Fibroblast of the aortic adventitia (primary cell): ENCODE measurements at places on chromosomes 5 and 9.

DNA sequence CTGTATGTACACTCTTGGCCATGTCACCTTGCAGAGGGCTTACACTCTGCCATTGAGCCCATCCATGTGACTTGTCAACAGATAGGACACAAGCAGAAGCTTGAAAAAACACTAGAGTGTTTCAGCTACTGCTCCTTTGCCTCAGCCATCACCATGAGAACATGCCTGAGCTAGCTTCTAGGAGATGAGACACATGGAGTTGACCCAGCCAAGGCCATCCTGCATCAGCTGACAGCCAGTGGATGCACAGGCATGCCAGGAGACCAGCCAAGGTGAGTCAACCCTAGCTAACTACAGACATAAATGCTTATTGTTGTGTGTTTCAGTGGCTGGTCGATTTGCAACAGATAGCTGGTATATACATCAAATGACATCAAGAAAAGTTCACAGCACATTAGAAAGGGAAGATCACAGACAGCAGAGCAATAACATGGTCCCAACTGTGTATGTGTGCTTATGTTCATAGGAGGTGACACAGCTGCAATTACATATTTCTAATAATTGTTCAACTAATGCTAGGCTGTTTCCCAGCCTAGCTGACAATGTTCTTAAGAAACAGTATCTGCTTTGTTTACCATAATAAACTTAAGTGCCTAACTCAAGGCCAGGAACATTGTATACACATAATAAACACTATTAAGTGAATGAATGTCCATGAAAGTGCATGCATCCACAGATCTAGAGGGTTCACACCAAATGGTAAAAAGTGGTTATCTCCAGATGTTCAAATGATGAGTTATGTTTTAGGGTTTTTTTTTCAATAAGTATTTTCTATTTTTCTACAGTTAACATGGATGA lies 105.7 kb downstream of the SPOCK1 start:
- DNase-seq, result peak; percentile 48

GRCh38 chr9:23754551-23754950 lies 71.5 kb downstream of the ELAVL2 start:
- DNase-seq, result no peak

DNA sequence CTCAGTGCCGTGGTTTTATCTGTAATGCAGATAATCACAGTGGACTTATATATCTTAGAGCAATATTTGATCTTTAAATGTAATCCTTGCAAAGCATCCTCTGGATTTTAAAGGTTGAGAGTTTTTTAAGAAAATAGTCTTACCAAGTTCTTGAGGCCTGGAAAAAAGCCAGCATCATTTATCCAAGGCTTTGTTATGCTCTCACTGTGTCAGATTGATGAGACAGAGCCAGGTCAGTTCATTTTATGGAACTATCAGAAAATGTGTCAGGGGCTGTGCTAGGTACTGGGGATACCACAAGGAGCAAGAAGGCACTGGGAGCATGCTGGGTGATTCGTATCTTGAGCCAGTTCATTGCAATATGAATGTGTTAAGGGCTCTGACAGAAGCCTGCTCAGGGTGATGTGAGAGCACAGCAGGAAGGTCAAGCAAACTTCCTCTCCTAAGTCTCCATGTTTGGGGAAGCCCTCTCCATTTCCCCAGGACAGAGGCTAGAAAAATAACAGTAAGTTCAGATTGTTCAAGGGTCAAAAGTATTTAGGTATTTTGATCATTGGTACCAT lies 19.7 kb downstream of the C7 start:
- DNase-seq, result peak; percentile 27

DNA sequence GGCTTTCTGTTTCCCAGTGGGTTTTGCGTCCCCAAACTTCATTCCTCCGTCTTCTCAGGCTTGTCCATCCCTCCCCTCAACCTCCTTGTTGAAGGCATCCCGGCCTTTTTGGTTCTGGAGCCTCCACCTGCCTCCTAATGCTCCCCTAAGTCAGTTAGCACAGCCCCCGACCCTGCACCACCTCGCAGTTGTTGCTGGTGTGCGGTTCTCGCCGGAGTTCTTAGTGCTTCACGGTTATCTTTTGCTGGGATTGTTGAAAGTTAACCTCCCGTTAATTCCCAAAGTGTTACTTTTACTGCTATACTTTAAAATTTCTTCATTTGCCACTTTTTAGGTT lies 447 bp downstream of the UBLCP1 start:
- no peak for DNase-seq

- no peak for DNase-seq
Measured at GRCh38 chr5:74616236-74617146, 24.0 kb downstream of the ENC1 start.

- peak; percentile 57 for DNase-seq
Measured at GRCh38 chr9:93682155-93682968, 106.0 kb downstream of the PHF2 start.

DNA sequence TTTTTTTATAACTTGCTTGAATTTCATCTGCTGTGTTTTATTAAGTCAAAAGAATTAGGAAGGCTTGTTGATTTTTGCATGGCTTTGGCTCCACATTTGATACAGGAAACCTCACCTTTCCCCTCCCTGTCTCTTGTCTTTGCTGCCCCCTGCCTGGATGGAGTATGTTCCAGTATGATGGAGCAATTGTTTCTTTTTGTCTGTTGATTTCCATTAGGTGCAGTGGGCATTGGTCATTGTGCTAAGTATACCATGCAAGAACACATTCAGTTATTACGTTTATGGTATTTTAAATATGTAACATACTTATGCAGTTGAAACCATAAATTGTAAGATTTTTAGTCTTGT lies 19.6 kb downstream of the TJP2 start:
- no peak for DNase-seq

GRCh38 chr5:69492391-69492922 lies at the start of gene OCLN:
Gene OCLN, plus strand, starts transcription at chr5:69492790. Its CDS starts 11,455 bp downstream, at chr5:69504245.
- DNase-seq, result no peak

DNA sequence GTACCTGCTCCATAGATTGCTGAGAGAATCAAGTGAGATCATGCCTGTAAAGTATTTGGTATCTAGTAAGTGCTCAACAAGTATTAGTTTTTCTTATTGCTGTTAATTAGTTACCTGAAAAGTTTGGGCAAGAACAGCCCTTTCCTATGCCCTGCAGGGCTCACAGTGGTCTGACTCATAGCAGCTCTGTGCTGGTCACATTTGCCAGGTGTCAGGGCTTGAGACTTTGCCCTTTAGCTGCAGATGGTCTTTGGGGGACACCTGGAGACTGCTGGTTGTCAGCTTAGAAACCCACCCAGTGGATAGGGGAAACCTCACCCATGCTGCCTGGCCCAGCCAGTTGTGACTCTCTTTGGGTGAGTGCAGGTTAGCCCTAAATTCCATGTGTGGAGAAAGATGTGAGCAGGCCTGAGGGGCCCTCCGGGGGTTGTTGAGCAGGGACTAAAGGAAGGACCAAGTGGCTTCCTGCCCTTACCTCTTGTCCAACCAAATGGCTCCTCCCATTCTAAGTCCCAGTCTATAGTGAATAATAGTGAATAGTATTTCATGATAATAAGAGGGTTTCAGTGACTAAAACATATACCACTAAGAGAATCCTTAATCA lies 9.0 kb downstream of the COL27A1 start:
- DNase-seq, result no peak

GRCh38 chr9:14365670-14366069 lies 51.7 kb upstream of the NFIB start:
- peak; percentile 93 for DNase-seq

DNA sequence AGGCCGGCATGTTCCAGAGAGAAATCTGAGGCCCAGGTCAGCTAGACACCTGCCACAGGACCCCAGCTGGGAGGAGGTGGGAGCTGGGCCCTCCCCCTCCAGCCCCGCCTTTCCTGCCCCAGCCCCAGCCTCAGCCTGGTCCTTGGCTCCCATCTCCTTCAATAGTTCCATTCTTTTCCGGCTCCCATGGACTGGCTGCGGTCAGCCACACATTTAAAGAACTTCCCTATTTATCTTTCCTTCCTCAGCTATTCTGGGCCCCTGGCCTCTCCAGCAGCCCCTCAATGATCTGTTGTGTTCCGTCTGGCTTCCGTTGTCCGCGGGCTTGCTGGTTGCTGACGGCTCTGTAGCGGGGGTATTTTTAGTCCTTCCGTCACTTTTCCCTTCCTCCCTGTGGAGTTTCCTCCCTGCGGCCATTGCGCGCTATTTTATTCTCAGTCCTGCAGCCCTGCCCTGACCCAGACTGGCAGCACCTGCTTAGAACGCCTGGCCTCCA lies 73.8 kb downstream of the AMBP start:
- DNase-seq, result no peak

DNA sequence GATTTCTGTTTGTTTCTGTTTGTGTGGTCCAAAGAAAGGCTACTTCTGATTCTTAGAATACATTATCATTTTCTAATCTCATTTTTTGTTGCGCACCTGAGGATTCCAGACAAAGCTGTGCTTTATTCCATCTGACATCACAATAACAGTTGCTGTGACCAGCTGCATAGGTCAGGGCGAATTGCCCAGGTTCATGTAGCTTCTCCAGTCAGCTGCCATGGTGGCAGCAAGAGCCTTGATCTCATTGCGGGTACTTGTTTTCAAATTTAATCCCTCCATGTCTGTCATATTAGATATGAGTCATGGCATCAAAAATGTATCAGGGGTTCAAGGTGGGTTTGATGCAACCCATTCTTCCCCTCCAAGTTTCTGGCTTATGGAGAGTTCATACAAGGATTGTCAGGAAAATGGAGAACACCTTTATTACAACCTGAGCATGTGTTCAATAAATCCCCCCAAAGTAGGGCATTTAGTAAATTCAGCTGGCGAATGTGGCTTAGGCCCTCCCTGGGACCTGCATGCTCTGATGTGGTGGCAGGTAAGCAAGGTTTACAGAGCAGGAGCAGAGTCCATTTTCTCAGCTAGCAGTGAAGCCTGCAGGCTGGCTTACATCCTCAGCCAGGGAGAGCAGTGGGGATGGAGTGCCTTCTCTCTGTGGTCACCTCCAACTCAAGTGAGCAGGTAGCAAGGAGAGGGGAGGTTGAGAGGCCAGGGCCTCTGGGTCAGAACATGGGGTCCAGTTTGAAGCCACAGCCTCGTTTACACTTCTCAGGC lies 13.9 kb downstream of the CAVIN4 start:
- no peak for DNase-seq

GRCh38 chr9:134330590-134330989 lies 4.3 kb downstream of the RXRA start:
- no peak for DNase-seq

GRCh38 chr5:90434116-90434714 lies 24.7 kb upstream of the CETN3 start:
- DNase-seq, result peak; percentile 61

DNA sequence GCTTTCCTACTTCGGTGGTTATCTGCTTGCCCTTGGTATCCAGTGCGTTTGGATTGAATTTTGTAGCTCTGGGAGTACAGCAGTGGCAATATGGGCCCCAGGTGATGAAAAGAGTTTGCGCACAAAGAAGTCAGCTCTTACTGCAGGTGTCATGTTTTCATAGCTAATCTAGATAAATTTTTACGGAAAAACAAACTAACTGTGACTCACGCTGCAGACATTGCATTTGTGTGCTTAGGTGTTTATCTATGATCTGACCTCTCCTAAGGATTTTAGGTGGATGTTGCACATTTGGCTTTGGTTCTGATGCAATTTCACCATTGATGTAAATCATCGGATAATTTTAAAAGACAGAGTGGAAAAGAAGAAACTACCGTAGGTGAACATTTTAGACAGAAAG lies 92.1 kb downstream of the VCAN start:
- DNase-seq, result no peak

DNA sequence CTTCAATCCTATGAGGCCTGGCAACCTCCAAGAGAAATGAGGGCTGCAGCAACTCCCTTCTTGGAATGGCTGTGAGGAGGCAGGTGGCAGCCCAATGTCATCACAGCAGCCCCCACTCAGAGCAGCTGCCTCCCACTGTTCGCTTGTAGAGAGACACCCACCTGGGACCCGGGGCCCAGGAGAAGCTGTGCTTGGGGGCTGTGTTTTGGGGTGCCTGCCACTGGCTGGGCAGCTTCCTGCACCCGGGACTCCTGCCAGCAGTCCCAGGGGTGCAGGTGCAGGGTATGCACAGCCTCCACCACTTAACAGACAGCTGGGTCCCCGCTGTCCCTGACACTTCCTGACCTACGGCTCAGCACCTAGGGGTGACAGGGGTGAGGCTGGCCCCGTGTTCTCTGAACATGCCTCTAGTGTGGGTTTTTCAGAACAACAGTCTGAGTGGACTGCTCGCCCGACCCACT lies 26.2 kb downstream of the NIPAL4 start:
- DNase-seq, result no peak

DNA sequence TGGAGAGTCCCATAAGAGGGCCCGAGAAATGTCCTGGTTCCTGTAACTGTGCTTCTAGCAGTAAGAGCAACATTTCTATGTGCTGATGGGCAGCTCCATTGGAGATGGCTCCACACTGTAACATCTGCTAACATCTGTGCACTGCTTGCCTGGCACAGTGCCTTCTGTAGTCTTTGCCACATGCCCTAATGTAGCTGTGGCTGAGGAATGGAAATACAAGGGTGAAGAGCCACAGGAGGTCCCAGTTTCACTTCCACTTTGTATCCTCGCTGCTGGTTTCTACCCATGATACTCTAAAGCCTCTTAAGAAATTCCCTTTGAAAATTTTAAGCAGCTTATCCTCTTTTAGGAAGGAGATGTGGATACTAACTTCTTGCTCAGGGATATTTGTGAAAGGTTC lies 97.4 kb downstream of the HOMER1 start:
- peak; percentile 10 for DNase-seq

- no peak for DNase-seq
Measured at GRCh38 chr9:85600675-85601263, 141.0 kb downstream of the AGTPBP1 start.

DNA sequence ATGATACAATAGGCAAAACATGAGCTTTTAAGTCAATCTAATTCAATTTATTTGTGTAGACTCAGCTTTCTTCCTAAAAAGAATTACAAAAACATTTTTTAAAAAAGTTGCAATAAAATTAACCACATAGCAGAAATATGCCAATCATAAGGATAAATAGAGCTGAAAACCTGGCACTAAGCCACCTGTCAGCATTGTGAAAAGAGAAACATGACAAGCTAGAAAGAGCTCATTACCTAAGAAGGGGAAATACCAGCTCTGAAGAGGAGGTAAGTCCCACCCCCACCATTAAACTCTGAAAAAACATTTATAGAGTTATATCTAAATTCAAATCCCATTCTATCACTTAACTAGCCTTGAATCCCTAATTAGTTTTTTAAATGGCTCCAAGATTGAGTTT lies 372.9 kb downstream of the OSTF1 start:
- DNase-seq, result no peak

- DNase-seq, result no peak
Measured at GRCh38 chr5:55934115-55934613, 60.6 kb downstream of the IL6ST start.

- DNase-seq, result peak; percentile 41
Measured at GRCh38 chr9:72925126-72925789, 27.6 kb downstream of the ALDH1A1 start.

GRCh38 chr5:126562823-126563222 lies 32.2 kb downstream of the ALDH7A1 start:
- no peak for DNase-seq

- DNase-seq, result peak; percentile 34
Measured at GRCh38 chr9:93589688-93590087, 13.3 kb downstream of the PHF2 start.

GRCh38 chr5:92518318-92518904 lies 1062.6 kb downstream of the NR2F1-AS1 start:
- peak; percentile 69 for DNase-seq
